D721Med (cell line): ENCODE measurements at places on chromosomes 12 and 14.

GRCh38 chr14:81673930-81674329, 140.3 kb upstream of the SEL1L start:
- no peak for DNase-seq

GRCh38 chr12:71688961-71689570, 3.2 kb downstream of the TMEM19 start:
- no peak for DNase-seq

DNA sequence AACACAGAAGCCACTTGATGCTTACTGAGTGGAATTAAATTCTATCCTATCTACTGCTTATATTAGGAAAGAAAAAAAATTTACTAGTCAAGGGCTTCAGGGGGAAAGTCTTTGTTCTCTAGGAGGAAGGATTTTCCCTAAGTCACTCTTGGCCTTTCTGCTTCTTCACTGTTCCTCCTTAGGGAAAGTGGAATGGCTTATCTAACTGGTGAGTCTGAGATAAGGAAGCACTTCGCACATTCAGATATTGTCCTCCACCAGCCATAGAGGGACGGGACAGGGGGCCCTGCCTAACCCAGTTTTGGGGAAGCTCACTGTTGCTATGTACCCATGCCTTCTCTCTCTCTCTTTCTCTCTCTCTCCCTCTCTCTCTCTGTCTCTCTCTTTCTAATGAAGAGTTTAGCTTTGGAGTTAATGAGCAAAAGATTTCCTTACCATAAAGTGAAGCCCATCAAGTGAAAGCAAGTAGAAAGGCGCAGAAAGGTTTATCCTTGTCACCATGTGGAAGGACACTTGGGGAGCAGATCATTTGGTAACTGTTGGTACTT, 450.6 kb downstream of the ZFP36L1 start:
- DNase-seq = no peak

GRCh38 chr14:98437113-98437512, 834.9 kb downstream of the BCL11B start:
- no peak for DNase-seq

DNA sequence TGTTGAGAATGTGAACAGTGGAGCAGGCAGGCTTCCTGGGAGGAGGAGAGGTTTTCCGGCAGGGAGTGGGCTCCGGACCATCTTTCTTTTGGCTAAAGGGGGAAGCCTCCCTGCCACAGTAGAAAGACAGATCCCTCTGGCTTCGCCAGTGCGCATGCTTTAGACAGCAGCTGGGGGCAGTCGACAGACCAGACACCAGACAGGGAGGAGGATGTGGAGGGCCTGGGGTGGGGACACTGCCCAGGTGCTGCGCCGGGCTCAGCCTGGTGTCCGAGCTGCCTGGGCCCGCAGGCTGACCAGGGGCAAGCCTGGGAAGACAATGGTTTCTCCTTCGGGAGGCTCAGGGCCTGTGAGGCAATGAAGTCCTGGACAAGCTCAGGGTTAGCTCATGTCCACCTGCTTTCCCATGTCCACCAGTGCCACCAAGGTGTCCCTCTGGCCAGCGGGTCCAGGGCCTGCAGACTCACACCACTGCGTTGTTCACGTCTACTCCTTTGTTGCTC, 67.3 kb downstream of the PRIMA1 start:
- no peak for DNase-seq

- peak; percentile 53 for DNase-seq
These were observed 21.3 kb downstream of the FKBP11 start for GRCh38 chr12:48903982-48904411.

GRCh38 chr14:23556700-23557440, 799 bp downstream of the THTPA start:
- DNase-seq = no peak

- DNase-seq = no peak
These were observed 37.8 kb upstream of the ITPR2 start for GRCh38 chr12:26870491-26871419.
